ENCODE measurements at places on chromosomes 7 and 10.

- no peak for DNase-seq
Measured at GRCh38 chr10:753530-753929, 64.1 kb upstream of the DIP2C start.

DNA sequence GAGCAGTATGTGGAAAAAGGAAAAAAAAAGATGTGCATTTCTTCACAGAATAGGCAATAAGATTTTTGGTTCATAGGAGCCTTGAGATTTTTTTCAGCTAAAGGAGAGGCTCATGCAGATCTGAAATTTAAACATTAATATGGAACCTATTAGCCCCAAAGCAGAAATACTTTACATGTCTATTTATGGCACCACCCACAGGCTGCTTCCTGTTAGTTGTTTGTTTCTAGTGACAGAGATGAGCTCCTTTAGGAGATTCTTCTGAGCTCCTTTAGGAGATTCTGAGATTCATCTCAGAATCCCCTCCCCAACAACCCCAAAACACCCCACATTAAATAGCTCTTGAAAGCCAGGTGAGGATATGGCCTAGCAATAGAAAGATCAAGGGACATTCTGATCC, 27.9 kb upstream of the HPS1 start:
- DNase-seq: no peak

DNA sequence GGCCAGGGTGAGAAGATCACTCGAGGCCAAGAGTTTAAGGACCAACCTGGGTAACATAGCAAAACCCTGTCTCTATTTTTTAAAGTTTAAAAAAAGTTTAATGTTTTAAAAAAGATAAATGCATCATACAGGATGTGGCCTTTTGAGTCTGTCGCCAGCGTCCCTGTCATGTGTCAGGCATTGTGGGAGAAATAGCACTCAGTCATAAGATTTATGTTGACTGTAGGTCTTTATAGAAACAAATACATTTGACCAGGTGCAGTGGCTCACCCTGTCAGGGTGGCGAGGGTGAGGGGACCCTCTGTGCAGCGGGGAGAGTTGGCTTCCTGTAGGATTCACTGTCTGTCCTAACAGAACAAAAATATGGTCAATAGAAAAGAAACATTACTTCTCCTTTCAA, 63.5 kb upstream of the SH2B2 start:
- no peak for DNase-seq

DNA sequence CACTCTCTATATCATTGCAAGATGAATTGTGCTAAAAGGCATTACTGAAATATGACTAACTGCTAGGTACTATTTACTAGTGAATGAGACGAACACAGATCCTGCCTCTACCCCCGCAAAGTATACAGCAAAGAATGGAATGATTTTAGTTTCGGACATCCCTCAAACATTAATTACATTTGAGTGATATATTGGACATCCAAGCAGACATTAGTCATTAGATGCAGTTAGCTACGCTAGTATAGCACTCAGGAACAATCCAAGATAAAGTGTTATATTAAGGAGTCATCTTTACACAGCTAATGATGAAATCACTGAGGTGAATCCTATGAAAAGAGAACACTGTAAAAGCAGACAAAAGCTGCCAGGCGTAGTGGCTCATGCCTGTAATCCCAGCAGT, 7.3 kb upstream of the TAF3 start:
- no peak for DNase-seq

GRCh38 chr10:104353325-104354048, at the start of gene CFAP58:
Gene CFAP58 (plus strand): TSS chr10:104353833. CDS start chr10:104353898, 65 bp downstream.
- DNase-seq: peak; percentile 22

DNA sequence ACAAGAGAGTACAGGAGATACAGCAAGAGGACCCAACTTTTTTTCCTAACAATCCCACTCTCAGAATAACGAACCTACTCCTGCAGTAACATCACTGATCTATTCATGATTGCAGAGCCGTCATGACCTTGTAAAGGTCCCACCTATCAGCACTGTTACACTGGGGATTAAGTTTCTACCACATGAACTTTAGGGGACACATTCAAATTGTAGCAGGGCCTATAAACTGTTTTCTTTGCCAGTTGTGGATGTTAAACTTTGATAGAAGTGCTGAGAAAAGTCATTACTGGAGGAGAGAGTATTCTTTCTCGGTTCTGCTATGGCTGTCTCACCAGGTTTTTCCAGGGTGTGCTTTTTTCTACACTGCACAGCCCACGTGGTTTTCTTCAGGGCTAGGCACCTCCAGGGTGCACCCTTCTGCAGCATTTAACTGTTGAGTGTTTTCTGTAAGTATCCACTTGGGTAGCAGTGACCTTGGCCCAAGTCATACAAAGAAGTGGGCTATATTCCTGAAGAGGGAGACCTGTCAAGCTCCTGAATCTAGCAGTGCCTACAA, 131.6 kb upstream of the AHR start:
- DNase-seq: no peak

GRCh38 chr7:81684514-81685269, 85.2 kb downstream of the HGF start:
- DNase-seq: peak; percentile 100

GRCh38 chr7:20438694-20439376, 108.1 kb downstream of the ITGB8 start:
- no peak for DNase-seq

- no peak for DNase-seq
Measured at GRCh38 chr10:129799942-129800341, 164.1 kb downstream of the EBF3 start.

GRCh38 chr7:123783820-123784219, 35.0 kb upstream of the WASL start:
- no peak for DNase-seq

DNA sequence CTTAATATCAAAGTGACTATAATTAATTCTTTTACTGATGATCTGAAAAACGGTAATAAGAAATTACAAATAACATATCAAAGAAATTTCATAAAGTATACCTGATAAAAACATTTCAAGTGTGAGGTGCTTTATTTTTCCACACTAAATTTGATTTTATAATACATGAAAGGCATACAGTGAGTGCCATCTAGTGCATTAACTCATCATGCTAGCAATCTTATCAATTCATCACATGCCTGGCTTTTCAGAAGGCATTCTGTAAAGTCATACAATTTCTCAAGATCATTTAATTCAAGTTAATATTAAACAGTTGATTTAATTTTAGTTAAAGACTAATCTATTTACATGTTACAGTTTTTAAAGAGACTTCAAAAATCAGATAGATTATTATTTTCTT, 1020.9 kb downstream of the GATA3 start:
- no peak for DNase-seq

- no peak for DNase-seq
Measured at GRCh38 chr10:132691711-132692153, 94.2 kb downstream of the NKX6-2 start.

DNA sequence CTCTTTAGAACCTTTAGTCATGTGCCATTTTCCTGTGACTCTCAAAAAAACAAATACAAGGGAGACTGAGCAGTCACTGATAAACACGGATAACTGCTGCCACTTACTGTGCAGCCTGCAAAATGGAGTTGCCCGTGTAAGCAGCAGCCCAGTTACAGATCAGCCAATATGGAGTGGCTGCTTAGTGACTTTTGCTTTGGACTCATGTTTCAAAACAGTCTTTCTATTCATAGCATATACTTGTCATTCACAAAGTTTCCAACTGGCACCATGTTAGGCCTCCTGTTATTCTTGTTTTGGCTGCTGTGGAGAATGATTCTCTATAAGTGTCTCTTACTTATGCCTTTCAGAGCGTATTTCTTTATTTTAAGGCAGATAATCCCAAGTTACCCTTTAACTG, 3.0 kb downstream of the FAM204A start:
- DNase-seq: no peak

- DNase-seq: no peak
Measured at GRCh38 chr10:49171326-49172060, 16.7 kb downstream of the TMEM273 start.

DNA sequence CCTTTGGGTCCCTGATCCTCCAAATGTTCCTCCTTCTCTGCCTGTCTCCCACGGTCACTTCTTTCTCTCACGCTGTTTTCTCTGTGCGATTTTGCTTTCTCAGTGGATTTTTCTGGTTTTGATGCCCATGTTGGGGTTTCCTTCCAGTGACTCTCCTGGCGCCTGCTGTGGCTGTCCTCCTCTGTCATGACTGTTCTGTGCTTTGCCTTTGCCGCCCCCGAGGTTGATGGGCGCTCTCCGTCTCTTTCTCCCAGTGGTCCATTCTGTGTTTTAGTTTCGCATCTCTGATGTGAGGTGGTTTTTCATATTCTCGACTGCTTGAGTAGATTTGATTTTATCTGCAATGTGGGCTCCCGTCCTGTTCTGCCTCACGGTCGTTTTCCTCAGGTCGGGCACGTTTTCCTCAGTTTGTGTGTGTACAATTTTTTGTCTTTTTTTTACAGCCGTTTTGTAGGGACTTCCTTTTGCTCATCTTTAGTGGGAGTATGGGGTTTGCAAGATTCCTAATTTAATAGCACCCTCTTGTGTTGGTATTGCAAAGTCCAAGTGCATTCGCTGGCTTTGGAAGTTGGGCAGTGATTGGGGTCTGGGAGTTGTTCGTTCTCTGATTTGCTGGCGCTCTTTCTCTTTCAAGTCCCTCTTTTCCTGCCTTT, 100.0 kb downstream of the INPP5A start:
- peak; percentile 49 for DNase-seq

- DNase-seq: peak; percentile 77
Measured at GRCh38 chr10:33155720-33156638, 178.5 kb downstream of the NRP1 start.

- DNase-seq: no peak
Measured at GRCh38 chr10:79063661-79064492, 4.9 kb upstream of the ZMIZ1 start.

GRCh38 chr7:1761774-1762173, 91.7 kb downstream of the ELFN1 start:
- no peak for DNase-seq

- DNase-seq: no peak
Measured at GRCh38 chr10:49180444-49180860, 7.7 kb downstream of the TMEM273 start.

DNA sequence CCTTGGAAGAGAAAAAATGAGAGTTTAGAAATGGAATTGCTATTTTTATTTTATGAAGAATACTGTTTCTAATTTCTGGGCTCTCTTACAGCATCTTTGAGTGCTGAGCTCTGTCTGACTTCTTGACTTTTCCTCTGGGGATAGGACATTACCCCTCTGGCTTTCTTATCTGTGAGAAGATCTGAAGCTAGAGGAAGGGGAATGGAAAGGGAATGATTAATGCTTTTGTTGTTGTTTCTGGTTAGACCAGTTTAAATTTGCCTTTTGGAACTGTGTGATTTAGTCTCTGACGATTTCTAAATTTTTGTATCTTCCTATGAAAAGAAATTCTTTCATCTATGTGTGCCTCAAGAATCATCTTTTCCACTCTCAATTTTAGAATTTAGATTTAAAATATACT, 811.4 kb downstream of the REEP3 start:
- no peak for DNase-seq

DNA sequence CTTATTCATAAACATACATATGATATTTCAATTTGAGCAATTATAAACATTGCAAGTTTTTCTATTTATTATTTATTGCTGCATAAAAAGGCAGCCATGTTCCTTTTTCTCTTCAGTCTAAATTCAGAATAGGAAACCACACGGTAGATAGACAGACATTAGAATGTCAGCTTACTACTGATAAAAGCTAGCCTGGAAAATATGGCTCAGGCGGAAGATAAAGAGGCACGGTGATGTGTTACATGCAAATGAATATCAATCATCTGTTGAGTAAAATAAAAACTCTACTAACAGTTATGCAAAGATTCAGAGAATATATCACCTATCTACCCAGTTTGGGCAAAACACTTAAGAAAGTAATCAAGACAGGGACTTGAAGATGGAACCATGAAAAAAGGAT, 73.5 kb upstream of the PDSS1 start:
- DNase-seq: no peak

DNA sequence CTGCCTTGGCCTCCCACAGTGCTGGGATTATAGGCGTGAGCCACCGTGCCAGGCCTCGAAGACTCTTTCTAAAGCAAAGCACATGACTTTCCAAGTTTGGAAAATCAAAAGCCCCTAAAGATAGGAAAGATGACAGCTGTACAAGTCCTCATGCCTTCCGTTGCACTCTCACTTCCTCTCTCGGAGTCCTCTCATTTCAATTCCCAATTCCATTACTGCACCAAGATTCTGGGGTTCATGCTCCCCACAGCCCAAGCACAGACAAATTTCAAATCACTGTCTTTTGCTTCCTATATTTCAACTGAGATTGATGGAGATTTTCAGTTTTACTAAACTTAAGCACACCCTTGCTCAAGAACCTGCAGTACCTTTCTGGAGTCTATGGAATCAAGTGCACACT, 10.9 kb upstream of the PLAU start:
- no peak for DNase-seq

DNA sequence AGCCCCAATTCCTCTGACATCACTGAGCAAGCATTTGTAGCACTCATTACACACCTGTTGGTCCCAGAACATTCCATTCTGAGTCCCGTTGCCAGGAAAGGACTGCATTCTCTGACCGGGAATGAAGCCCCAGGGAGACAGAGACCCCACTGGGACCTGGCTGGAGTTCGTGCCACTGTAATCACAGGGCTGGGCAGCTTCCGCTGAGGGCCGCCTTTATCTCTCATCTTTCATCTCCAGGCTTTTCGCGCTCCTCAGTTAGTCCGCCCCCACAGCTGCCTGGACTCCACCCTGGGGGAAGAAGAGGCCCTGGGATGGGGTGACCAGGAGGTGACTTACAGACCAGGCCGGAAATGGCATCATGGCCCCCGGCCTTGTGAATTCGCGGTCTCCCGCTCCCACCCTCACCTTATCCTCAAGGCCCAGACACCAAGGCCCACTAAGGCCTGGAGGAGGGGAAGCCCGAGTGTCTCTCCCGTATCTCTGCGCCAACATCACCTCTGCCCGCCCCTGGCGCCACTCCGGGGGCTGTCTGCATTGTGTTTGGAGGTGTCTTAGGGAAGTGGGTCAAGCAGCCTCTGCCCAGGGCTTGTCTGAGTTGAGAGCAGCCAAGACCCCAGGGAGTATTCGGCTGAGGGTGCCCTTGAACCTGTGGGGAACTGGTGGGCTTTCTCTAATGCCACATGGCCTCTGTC, 75.4 kb downstream of the PROSER2 start:
- DNase-seq: peak; percentile 73

DNA sequence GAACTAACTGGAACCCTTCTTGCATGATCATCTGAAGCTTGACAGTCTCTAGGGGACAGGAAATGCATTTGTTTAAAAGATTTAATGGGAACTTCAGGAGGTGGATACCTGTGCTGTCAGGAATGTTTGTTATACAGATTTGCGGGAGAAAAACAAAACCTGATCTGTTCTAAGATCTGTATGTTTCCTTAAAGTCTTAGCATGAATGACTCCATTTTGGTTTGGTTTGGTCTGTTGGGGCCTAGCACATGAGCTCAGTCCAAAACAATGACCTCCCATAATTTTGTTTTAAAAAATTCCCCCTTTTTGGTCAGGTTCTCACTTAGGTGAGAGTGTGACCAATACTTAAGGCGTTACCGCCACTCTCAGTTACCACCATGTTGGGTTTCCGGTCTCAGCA, 138.7 kb downstream of the AKR1D1 start:
- DNase-seq: no peak

GRCh38 chr7:26081638-26082037, 70.4 kb upstream of the NFE2L3 start:
- no peak for DNase-seq
